Right lung (tissue), 10 donors: ENCODE measurements at places on chromosomes 6 and 20.

DNA sequence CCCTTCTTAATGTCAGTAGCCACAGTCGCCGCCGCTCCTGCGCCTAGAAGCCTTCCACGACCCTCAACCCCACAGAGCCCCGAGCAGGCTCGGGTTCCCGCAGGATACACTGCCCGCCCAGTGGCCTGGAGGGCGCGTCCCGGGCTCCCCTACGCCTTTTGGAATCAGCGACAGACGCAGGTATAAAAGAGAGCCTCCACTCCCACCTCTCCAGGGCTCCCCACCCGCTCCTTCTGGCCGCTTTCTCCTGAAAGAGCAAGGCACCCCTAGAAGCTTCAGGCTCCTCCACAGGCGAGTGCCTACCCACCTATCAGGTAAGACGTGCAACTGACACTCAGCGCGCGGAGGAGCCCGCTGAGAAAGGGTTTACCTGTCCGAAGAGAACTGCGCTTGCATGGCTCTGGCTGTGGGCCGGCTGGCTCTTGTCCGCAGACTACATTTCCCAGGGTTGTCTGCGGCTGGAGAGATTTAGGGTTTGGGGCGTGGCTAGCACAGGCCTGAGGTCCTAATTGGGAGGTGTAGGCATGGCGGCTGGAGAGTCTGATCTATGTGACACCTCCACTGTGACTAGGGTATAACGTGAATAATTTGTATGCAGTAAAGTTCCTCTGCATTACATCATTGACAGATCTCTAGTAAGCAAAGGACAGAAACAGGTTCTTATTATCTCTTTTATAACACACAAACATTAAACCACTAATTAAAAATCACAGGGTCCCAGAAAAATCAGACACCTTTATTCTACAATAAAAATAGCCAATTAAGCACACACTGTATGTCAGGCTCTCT lies 13.5 kb upstream of the ZNF391 start:
- DNase-seq: peak; percentile 79

DNA sequence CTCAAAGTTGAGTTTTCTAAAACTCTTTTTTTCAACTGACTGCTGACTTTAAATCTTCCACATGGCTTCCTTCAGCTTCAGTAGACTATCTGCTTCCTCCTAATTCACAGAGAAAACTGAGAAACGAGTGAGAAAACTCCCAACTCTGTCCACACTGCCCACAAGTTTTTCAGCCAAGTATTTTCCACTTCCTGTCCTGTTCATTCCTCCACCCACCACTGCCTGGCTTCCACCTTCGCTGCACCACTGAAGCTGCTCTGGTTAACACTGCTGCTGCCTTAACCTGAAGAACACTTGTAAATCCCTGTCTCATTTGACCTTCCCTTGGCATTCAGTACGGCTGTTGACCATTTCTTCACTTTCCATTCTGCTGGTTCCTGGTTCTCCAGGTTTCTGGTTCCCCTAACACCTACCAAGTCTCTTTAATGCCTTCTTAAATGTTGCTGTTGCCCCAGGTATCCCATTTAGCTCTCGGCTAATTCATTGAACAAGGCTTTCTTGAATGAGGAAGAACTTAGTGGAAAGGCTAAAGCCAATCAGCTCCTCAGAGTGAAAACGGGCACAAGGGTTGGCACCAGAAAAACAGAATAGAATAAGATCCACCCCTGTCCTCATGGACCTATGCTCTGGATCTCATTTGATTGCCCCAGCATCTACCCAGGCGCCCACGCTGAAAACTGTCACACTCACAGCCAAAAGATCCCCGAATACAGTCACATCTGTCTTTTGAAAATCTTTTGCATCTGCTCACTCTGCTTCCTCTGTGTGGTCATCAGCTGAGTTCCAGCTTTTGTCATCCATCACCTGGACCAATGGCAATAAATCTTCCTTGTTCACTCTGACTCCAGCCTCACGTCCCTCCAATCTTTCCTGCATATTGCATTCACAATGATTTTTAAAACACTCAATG lies 104.4 kb upstream of the TAB2 start:
- no peak for DNase-seq

GRCh38 chr20:40111282-40111681 lies 577.8 kb downstream of the MAFB start:
- DNase-seq: no peak

DNA sequence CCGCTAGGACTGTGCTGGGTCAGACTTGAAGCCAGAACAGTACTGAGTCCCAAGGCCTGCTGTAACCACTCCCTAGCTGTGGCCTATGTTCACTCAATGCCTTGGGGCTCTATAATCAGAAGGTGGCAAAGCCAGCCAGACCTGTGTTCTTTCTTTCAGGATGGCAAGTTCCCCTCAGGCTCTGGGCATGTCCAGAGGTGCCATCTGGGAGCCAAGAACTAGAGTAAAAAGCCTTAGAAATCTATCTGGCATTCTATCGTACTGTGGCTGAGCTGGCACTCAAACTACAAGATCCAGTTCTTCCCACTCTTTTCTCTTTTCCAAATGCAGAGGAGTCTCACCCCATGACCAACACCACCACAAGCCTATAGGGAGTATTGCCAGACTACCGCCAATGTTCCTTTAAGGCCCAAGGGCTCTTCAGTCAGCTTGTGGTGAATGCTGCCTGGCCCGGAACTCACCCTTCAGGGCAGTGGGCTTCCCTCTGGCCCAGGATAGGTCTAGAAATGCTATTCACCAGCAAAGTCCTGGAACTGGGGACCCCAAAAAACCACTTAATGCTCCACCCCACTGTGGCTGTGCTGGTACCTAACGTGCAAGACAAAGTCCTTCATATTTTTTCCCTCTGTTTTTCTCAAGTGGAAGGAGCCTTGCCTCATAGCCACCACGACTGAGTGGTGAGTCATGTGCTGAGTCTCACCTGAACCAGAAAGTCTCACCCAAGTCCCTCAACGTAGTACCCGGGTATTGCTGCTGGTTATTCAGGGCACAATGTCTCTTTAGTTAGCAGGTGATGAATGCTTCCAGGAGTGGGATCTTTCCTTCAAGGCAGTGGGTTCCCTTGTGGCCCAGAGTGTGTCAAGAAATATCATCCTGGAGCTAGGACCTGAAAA lies 8.6 kb upstream of the SIRPB2 start:
- DNase-seq: no peak

DNA sequence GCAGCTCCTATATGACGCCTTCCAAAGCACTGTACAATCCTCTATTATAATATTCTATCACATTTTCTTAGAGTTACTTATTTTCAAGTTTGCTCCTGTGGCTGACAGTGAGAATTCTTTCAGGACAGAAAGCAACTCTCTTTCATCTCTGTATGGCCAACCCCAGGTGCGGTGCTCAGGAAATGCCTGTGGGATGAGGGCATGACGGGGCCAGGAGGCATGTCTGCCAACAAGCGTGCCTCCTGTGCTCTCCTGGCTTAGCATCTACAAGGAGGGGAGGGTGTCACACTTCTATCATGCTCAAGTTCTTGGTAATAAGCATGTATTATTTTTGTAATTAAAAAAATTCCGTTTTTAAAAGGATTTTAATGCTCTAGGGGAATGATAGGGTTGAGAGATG lies 11.4 kb downstream of the MRPL14 start:
- DNase-seq: no peak

DNA sequence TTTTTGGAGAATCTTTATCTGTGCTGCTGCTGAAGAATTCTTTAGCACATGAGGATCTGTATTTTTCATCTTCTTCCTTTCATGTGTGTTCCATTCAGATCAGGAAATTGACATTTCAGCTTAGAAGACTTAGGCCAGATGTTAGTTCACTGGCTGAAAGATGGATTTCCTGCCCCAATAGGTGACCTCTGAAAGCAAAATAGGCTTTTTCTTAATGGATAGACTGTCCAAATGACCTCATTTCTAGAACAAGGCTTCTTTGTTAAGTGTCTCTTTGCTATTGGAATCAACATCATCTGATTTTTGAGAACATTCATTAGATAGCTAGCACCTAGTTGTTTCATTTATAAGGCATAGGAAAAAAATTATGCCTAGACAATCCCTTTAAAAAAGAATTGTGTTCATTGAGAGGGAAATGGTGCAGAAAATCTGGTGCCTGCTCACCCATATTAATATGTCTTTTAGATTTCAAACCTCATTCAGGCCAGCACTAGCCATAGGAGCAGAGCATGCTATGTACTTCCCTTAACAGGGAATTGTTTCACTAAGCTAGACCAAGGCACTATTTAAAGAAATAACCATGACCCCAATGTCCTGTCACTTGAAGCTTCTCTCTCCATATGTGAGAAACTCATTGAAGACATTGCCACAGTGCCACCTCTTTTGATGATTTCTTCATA lies 13.6 kb upstream of the SASH1 start:
- DNase-seq: no peak

GRCh38 chr20:45433316-45433715 lies 17.4 kb downstream of the PIGT start:
- peak; percentile 57 for DNase-seq

DNA sequence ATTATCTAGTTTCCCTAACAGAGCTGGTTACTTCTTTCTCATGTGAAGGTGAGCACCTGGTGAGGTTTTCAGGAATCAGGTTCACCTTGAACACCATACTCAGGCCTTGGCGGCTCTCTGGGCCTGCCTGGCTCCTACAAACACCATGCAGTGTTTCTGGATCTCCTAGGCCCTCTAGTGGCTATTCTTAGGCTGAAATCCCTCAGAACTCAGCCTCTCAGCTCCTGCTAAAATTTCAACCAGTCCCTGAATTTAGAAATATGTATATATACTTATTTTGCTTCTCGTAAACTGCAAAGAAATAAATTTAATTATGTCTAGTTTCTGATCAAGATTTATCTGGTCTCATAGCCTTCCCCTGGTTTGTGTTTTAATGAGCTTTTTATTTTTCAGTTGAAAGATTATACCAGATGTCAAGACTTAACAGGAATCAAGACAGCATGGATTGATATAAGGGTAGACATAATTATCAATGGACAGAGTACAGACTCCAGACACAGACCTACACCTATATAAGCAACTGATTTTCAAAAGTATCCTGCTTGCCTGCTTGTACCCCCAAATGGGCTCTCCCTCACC lies 55.9 kb downstream of the ANKEF1 start:
- no peak for DNase-seq

GRCh38 chr20:18052856-18053255 lies 4.9 kb downstream of the OVOL2 start:
- DNase-seq: no peak

- no peak for DNase-seq
Measured at GRCh38 chr20:43894491-43894890, 20.2 kb upstream of the TOX2 start.

DNA sequence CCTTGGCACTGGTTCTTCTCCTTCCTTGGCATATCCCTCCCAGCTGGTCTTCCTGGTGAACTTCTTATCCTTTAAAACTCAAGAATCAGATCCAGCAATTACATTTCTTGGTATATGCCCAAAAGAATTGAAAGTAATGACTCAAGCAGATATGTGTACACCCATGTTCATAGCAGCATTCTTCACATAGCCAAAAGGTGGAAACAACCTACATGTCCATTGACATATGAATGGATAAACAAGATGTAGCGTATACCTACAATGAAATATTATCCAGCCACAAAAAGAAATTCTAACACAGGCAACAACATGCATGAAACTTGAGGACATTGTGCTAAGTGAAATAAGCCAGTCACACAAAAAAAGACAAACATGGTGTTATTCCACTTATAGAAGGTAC lies 103.7 kb upstream of the NT5E start:
- DNase-seq: no peak

DNA sequence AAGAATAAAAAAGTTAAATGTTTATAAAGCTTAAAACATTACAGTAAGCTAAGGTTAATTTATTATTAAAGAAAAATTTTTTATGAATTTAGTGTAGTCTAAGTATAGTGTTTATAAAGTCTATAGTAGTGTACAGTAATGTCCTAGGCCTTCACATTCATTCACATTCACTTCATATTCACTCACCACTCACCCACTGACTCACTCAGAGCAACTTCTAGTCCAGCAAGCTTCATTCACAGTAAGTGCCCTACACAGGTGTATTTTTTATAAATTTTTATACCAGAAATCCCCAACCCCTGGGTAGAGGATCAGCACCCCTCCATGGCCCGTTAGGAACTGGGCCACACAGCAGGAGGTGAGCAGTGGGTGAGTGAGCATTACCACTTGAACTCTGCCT lies 24.3 kb upstream of the ADGRF1 start:
- DNase-seq: no peak

DNA sequence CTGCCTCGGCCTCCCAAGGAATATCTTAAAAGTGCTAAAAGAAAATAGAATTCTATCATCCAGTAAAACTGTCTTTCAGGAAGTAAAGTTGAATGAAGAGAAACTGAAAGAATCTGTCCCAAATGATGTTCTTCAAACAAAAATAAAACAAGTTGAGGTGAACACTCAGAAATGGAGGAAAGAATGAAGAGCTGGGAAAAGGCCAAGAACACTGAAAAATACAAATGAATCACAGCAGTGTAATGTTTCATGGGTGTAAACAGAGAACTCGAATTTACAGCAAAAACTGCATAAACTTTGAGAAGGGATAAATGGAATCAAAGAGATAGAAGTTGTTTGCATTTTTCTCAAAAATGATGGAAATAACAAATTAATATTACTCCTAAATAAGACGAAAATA lies 317.3 kb downstream of the TAF4 start:
- no peak for DNase-seq

DNA sequence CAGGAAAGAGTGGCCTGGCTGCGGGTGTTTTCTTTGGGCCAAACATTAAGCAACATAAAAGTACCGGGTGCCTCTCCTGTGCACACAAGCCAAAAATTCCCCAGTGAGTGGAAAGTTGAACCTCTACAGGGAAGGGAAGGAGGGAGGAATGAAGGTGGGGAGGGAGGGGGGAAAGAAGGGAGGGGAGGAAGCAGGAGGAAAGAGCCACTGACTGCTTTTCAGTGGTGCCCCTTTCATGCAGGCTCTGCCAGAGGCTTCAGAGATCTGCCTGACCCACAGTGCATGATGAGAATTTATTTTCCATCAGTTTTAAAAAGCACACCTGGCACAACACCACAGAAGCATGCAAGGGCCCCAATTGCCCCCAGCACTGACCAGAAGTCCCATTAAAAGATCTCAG lies 27.5 kb upstream of the AVP start:
- DNase-seq: no peak

DNA sequence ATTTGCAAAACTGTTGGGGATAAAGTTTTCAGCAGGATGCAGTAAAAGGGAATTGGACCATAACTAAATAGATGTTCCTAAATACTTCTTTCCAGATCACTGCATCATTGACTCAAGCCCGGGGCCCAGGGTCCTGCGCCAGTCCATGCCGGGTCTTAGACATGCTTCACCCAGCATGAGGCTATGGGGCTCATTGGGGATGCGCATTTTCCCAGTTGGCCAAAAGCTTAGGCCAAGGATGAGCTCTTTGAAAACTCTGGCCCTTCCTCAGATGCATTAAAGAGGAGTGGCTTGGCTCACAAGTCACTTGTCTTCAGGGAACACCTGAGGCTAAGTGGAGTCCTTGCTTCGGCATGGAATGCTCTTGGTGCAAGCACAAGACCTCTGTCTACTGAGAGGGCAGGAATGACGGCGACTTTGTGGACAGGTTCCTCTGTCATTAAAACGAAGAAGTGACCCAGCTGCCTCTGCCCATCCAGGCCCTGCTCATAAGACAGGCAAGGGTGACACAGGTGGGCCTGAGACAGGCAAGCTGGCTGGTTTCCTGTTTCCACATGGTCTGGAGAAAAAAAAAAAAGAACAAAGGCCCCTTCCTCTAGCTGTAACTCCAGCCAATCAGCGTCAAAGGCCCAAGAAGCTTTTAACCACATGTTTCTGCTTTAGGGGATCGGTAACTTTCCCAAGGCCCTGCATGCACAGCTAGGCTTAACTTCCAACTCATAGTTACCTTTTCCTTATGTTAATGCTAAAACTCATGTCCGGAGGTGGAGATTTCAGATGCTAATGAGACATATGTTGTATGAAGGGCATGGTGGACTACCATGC lies 81.4 kb upstream of the CDH4 start:
- no peak for DNase-seq
